ENCODE measurements at places on chromosomes 12 and 14. TPM values are rescaled to one million over a fixed set of nuclear protein-coding genes. Genes with fewer than 3 reads are reported as not detected.

EMP1 gene
- 14.1 TPM for total RNA-seq

KRT78 gene
- total RNA-seq: not detected

ZNF385A gene
- total RNA-seq: 5.4 TPM

MYF6 gene
- not detected for total RNA-seq

OR4K2 gene
- not detected for total RNA-seq

RGS6 gene
- total RNA-seq: 0.07 TPM

LPAR5 gene
- total RNA-seq: 0.73 TPM

MVK gene
- total RNA-seq: 50.8 TPM

CINP gene
- total RNA-seq: 22.6 TPM

PLA2G1B gene
- total RNA-seq: not detected

KRT73 gene
- not detected for total RNA-seq

TC2N gene
- 1.0 TPM for total RNA-seq
